Hematopoietic multipotent progenitor cell treated with erythropoietin and hydrocortisone succinate and interleukin-3 and kit ligand, for 8 days (in vitro differentiated cells): ENCODE measurements at places on chromosomes 11 and 22.

DNA sequence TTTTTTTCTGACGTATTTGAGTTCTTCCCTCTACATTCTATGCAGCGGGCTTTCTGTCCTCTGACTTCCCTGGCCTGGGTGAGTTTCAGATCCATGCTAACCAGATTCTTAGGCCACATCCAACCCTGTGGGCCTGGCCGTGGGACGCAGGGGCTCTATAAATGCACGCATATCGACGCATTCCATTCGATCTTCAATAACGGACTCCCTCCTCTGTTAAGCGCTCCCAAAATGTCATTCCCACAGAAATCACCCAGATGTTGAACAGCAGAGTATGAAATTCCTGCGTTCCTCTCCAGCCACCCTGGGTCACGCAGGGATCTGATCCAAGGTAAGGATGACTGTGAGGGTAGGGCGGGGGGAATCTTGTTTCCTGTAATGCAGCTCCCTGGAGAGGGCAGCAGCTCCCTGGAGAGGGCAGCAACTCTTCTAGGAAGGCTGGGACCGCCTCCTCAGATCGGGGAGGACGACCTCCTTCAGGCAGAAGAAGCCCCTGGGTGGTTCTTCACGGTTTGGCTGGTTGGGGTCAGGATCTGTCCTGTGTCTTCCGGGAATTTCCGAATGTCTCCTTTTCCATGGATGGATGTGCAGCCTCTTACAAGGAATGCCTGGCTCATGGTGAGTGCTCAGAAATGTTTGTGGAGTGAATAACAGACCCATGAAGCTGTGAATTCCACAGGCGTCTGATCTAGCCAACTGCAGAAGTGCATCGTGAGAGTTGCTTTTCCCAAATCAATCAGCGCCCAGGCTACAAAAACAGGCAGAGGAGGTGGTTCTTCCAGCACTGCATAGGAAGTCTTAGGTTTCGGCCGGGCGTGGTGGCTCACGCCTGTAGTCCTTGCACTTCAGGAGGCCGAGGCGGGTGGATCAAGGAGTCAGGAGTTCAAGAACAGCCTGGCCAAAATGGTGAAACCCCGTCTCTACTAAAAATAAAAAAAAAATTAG, 12.2 kb downstream of the MRGPRD start:
- no peak for DNase-seq

GRCh38 chr11:114416441-114416961, 16.0 kb downstream of the RBM7 start:
- DNase-seq: no peak

- DNase-seq: no peak
Measured at GRCh38 chr11:106152013-106152412, 74.6 kb downstream of the AASDHPPT start.

DNA sequence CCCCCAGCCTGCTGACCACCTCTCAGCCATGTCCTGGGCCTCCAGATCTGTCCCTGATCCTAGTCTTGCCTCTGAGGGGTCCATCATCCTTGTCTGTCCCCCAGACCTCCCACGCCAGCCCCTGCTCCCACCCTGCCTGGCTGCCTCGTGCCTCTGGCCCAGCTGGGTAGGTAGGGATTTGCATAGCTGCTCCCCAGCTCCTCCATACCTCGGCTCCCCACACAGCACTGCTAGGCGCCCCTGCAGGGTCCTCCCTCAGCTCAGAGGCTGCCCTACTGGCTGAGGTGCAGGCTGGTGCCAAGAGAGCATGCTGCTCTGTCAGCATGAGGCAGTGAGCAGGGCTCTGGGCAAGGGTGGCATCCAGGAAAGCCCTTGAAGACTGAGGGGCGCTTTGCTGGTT, 47.7 kb downstream of the NFAM1 start:
- no peak for DNase-seq

GRCh38 chr11:42006766-42007165, 547.3 kb upstream of the LRRC4C start:
- no peak for DNase-seq
